Brain (organoid and tissue), 16 donors: ENCODE measurements at places on chromosomes 3 and 15. TPM values are rescaled to one million over a fixed set of nuclear protein-coding genes. Genes with fewer than 3 reads are reported as not detected.

The THAP10 gene
- 5.5 TPM for polyA plus RNA-seq

The ZNF860 gene
- 0.20 TPM for polyA plus RNA-seq

The ANKUB1 gene
- polyA plus RNA-seq: not detected

The NPAP1 gene
- polyA plus RNA-seq: not detected

The ARNT2 gene
- polyA plus RNA-seq: 65.6 TPM

The ISLR gene
- 13.7 TPM for polyA plus RNA-seq

The FES gene
- 4.1 TPM for polyA plus RNA-seq

The TXNRD3 gene
- polyA plus RNA-seq: 5.3 TPM

The PTH1R gene
- polyA plus RNA-seq: 10.9 TPM

The P3H2 gene
- 1.0 TPM for polyA plus RNA-seq

The GPR149 gene
- not detected for polyA plus RNA-seq

The TM6SF1 gene
- 2.7 TPM for polyA plus RNA-seq

The AGTR1 gene
- 0.20 TPM for polyA plus RNA-seq
